Activated CD4-positive, alpha-beta T cell treated with anti-CD3 and anti-CD28 coated beads for 24 hours (primary cell): ENCODE measurements at places on chromosomes 16 and 17.

DNA sequence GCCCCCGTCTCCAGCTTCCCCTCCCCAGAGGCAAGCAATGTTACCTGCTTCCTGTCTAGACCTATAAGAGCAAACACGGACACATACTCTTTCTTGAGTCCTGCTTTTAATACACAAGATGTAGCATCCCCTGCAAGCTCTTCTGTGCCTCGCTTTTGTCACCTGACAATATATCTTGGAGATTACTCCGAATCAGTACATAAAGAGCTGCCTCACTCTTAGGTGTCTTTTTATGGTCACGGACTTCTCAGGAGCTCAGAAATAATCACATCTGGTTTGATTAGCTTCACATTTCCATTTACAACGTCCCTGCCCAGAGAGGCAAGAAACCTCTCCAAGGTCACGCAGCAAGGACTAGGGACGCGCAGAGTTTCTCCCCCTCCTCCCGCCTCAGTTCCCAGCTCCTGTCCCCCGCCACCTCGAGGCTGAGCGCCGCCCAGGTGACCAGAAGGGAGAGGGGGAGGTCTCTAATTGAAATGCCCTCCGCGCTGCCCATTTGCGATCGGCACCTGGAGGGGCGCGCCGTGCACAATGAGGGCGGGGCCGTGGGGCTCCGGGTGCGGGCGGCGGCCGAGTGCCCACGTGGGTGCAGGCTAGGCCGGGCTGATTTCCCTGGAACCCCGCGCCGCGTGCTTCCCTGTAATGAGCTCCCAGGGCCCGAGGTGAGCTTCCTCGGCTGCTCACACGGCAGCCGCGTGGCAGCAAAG lies 13.8 kb upstream of the SEZ6 start:
- no peak for DNase-seq

DNA sequence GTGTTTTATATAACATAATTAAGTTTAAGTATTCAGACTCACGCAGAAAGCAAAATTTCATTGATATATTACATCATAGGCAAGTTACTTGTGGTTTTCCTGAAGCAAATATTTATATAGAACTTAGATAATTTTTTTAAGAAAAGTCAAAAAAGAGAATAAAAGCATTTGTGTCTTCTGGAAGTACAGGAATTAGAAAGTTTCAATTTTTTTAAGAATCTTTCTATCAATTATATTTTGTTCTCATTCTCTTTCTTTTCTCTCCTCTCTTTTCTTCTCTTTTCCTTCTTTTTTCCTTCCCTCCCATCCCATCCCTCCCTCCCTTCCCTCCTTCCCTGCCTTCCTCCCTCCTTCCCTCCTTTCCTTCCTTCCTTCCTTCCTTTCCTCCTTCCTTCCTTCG lies 120.7 kb upstream of the CDH8 start:
- no peak for DNase-seq

DNA sequence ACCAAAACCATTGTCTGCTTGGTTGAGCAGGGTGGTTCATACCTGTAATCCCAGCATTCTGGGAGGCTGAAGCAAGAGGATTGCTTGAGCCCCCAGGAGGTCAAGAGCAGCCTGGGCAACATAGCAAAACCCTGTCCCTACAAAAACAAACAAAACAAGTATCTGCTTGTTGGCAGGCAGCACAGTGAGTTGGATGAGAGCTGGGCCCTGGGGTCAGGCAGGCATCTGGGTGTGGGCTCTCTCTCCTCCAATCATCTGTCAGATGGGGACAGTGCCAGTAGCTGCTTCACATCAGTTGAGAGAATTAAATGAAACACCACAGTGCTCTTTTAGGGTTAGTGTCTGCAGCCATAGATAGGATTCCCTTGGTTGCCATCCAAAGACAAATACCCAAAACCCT lies 5.8 kb downstream of the ARMC7 start:
- no peak for DNase-seq

DNA sequence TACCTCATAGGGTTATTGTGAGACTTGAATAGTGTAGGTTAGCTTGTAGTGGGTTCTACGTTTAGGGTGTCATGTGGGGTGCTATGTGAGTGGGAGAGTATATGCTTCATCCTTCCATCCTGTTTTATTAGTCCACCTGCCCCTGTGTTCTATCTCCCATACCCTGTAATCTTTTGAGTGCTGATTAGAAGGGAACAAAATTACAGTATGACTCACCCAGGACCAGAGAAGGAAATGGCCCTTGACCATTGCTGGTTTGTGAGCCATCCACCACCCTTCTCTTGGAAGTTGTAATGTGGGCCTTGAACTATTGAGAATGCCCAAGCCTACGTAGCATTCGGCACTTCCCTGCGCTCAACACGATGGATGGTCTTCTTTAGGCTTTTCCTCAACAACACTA lies 17.1 kb downstream of the SAP30BP start:
- no peak for DNase-seq

DNA sequence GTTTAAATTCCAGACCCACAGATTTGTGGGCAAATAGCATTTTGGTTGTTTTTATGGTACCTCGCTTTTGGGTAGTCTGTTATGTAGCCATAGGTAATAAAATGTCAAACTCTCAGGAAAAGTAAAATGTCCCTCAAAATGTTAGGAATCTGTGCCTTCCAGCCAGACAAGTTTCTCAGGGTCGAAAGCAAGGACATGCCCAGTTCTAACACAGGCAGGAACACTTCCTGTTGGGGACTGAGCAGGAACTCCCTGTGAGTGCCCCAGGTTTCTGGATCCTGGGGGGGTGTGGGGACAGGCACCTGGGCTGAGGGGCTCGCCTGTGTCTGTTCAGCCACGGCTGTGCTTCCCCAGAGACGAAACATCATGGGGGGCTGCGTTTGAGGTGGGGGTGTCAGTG lies 62.3 kb downstream of the GNA13 start:
- DNase-seq: no peak

- no peak for DNase-seq
These were observed 1603.8 kb downstream of the CDH8 start for GRCh38 chr16:60432472-60432871.

GRCh38 chr17:9512323-9513168 lies 63.1 kb downstream of the STX8 start:
- no peak for DNase-seq

DNA sequence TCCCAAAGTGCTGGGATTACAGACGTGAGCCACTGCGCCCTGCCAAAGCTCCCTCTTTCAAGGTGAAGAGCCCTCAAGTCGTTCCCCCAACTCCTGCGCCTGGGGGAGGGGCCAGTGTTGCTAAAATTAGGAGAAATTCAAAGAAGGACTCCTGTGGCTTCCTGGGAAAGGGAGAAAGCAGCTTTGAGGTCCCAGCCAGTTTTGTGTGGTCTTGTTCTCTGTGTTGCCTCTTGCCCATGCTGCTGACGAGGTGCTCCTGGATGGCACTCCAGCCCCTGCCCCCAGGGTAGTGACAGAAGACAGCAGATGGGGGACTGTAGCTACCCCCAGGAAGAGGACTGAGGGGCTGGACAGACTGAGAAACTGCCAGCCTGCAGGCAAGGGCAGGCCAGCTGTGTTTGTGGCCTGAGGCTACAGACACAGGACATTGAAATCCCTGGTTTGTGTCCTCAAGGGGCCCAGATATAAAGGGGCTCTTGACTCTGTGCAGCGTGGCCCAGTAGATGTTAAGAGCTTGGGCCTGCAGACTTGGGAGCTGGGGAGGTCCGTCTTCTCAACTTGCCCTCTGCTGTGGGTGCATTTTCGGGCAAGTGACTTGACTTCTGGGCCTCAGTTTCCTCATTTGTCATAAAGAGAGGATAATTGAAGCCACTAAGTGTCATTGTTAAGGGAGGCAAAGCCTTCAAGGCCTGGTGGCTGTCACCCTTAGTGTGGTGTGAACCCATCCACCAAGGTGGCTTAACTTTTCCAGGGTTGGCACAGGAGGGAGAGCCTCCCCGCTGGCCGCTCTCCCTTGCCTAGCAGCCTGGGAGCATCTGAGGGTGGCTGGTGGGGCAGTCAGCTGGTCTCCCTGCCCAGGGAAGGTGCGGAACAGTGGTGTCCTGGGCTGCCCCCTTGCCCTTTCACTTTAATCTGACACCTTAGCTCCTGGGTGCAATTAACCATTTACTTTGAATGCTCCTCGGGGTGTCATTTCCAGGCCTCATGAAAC lies 4.1 kb downstream of the UBALD2 start:
- no peak for DNase-seq
